ENCODE measurements at places on chromosomes 5 and 9.

DNA sequence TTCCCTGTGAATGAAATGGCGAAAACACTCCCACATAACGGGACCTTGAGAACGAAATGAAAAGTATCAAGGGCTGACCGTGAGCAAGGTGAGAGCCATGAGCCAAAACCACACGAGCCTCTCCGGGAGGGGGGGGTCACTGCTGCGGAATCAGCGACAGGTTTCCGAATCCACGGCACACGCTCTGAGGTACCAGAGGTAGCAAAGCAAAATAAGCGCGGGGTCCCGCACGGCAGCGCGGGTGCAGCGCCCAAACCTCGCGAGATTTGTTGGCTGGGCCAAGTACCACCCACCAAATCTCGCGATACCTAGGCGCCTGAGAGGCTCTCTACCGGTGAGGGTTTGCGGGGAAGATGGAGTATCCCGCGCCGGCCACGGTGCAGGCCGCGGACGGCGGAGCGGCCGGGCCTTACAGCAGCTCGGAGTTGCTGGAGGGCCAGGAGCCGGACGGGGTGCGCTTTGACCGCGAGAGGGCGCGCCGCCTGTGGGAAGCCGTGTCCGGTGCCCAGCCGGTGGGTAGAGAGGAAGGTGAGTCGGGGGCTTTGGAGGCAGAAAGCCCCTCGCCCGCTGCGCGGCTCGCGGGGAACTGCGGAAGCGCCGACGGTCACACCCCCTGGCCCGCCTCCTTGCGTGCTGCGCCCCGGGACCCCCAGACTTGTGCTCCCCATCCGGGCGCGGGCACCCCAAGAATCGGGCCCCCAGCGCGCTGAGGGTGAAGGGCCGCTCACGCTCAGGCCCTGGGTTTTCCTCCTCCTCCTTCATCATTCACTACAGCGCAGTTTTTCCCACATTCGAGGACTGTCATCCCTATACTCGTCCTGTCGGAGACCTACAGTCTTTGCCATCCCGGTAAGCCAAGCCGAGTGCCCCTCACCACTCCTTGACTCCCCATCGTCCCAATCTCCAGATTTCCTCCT lies at the start of gene ZNF346:
Gene ZNF346, plus strand, starts transcription at position 311 of the 917 bp plus-strand sequence. Its CDS starts 43 bp downstream, at position 354.
- DNase-seq, result peak; percentile 75

- no peak for DNase-seq
These were observed 57.6 kb downstream of the PAX5 start for GRCh38 chr9:36976371-36977030.

DNA sequence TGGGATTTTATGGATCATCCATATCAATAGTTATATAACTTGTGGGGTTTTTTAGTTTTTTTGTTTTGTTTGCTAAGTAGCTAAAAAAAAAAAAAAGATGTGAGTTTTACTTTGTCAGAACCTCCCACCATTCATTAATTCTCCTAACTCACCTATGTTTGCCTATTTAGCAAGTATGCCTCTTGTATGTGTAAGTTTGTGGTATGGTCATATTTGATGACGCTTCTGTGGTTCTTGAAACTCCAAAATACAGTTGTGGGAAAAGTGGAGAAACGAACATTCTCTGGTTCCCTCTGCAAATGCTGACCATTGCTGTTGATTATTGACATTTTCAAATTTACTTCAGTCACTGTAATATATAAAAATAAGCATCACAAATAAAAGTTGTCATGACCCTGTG lies 75.7 kb downstream of the PBX3 start:
- DNase-seq, result no peak

DNA sequence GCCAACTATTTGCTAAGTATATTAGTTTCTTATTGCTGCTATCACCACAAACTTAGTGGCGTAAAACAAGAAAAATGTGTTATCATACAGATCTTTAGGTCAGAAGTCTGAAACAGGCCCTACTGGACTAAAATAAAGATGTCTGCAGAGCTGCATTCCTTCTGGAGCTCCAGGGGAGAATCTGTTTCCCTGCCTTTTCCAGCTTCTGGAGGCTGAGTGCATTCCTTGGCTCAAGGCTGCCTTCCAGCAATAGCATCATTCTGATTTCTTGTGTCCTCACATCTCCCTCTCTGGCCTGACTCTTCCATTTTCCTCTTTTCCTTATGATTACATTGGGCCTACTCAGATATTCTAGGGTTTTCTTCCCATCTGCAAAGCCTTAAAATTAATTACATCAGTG lies 15.9 kb downstream of the MAN2A1 start:
- DNase-seq, result no peak

GRCh38 chr5:126973193-126973592 lies 57.2 kb downstream of the MARCHF3 start:
- DNase-seq, result no peak

DNA sequence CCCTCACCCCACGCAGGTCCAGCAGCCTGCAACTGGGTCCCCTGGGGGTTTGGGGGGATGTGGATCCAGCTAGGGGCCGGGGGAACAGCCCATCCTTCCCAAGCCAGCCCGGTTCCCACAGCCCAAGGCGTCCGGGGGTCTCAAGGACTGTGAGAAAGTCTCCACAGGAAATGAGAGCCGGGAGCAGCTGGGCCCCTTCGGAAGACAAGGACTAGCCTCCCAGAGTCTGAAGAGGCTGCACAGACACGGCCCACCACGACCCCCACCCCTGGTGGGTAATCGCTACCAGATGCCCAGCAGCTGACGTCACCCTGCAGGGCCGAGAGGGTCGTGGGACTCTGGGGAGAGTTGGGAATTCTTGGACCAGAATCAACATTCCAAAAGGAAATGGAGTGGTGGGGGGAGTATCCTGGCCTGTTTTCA lies 10.5 kb downstream of the SH2D3C start:
- no peak for DNase-seq

DNA sequence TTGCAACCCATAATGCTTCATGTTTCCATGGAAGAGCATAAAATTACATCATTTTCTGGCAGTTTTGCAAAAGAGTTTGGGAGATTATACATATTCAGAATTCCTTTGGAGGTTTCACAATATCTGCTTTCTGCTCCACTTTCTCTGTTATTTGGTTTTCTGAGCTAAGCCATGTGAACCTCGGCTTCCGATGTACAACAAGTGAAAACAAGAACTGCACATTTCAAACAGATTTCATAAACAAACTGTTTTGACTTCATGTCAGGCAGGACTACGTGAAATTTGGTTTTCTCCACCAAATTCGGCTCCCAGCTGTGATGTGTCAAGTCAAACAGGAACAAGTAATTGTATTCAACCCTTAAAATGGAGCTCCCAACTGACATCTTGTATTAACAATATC lies 609.8 kb downstream of the IRX1 start:
- DNase-seq, result no peak

DNA sequence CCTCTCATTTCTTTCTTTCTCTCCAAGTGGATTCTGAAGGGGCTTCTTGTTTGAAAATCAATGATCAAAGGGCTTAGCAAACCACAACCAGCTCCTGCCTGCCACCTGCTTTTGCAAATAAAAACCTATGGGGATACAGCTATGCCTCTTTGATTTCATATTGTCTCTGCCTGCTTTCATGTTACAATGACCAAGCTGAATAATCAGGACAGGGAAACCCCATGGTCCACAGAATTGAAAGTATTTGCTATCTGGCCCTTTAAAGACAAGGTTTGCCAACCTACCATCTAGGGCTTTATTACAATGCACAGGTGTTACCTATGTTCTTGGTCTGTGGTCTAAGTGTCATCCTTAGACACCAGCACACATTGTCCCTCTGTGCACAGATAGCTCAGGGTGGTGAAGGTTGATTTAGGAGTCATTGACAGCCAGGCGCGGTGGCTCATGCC lies 28.8 kb upstream of the PLIN2 start:
- no peak for DNase-seq

Data from retinal pigment epithelial cell (primary cell).